AML-193 (cell line): ENCODE measurements at places on chromosomes 2 and 18.

GRCh38 chr2:85811180-85812093 lies 57.6 kb downstream of the ATOH8 start:
- no peak for DNase-seq

DNA sequence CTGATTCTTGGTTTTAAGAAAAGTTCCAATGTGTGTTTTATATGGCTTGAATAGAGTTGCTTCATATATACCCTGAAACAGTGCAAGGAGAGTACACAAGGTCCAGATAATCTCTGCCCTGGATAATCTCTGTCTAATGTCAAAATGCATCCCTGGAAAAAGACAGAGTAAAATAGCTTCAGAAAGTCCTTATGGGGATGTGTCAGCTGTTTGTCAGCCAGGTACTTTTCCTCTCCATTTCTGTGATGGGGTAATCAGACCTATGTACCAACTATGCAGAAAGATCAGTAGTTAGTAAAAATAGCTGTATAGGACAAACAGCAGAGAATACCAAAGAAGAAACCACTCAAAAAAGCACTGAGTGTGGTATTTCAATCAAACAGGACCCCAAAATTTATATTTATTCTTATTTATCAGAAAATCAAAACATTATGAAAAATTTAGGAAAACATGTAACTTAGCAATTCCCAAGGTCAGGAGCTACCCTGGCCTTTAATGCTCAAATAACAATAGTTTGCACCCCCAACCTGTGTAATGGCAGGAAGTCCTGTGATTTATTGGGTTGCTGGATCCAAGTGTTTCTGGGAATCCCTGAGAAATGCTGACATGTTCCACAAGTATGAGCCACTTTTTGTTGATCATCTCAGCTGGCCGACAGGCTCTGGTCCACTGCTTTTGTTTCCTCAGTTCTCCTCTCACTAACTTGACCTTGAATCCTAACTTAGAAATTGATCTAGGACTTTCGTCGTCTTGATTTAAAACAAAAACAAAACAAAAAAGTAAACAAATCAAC lies 69.6 kb downstream of the MDH1 start:
- DNase-seq: no peak

DNA sequence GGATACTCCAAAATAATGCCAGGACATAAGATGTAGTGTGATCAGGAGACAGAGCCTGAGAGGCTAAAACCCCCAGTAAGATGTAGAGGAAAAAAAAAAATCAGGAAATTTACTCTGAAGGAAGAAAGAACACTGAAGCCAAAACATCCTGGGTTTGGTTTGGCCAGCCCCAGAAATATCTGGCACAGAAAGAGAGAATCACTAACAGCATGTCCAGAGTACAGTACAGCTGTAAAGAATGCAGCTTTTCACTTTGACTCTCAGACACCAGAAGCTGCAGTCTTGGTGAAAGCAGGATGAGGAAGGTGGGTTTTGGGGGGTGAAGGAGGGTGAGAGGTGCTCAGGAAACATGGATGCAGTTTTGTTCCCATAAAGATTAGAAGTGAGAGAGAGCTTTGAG lies 1577.7 kb upstream of the ACVR2A start:
- no peak for DNase-seq

DNA sequence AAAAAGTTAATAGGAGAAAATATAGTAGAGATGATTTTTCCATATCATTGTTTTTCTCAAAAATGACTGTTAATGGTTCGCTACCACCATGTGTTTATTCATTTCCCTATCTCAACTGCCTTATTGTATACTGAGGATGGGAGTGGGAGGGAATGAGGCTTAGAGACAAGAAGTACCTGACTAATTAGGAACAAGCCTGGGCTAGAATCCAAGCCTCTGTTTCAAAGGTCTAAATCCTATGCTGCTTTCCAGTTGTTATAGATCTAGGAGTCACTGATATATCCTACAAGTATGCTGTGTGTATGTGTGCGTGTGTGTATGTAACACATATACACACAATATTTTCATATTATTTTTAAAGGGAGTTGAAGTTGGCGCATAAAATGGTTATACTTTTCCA lies 465.9 kb downstream of the EPHA4 start:
- no peak for DNase-seq

DNA sequence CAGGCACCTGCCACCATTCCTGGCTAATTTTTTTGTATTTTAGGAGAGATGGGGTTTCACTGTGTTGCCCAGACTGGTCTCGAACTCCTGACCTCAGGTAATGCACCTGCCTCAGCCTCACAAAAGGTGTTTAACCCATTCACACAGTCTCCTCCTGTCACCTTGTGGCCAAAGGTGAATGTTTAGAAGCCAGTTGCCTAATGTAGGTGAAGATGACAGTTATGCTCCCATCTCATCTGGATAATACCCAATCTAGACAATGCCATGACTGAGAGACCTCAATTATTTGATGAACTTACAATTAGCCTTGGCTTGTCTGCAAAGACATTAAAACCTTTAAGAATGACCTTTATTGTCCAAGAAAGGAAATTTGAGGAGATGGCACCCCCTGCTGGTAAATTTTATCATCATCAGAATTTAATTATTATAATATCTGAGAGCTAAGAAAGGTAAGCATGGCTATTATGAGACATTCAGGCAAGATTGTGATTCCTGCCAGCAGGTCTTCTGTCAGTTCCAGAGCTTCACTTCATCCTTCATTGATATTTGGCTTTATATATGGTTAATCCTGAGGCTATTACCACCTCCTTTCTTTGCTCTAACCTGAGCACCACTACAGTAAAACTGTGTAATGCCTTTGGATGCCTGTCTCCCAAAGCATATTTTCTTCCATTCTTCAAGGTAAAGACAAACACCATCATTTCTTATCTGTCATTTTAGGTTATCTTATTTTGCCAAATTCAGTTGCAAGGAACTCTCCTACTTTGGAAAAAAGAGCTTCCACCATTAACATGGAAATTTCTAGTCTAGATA lies 117.6 kb downstream of the FAM124B start:
- peak; percentile 23 for DNase-seq

DNA sequence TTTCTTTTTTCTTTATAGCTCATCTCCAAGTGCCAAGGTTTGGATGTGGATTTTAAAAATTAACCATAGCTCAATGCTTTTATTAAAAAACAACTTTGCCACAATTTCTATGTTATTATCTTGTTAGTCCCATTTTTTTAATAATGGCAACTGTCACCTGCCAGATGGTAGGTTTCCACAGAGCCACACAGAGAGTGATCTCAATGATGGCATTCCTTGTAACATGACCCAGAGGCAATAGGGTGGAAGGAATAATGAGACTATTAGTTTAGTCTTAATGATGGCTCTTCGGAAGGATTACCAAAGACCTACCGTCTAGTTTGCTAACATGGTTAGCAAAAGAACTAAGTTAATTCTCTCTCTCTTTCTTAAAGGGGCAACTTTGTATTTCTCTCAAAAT lies 64.0 kb downstream of the REL start:
- no peak for DNase-seq

- no peak for DNase-seq
Measured at GRCh38 chr2:240500561-240501423, 57.0 kb downstream of the ANKMY1 start.

GRCh38 chr2:156437272-156437930 lies 1.2 kb downstream of the GPD2 start:
- peak; percentile 75 for DNase-seq

DNA sequence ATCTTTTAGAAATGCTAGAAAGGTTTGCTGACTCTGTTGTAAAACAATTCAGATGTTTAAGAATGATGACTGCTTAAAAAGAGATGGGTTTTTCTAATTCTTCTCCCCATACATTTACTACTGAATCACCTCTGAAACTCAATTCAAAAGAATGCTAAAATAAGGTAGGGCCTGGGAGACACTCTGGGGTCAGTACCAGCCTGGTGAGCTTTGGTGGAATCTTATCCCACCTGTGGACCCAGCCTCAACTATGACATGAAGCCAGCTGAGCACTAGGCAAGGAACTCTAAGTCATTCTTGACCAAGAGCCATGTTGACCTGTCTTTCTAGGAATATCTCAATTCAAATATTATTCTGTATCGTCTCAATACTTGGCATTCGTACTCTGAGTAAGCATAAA lies 44.3 kb downstream of the IWS1 start:
- no peak for DNase-seq

DNA sequence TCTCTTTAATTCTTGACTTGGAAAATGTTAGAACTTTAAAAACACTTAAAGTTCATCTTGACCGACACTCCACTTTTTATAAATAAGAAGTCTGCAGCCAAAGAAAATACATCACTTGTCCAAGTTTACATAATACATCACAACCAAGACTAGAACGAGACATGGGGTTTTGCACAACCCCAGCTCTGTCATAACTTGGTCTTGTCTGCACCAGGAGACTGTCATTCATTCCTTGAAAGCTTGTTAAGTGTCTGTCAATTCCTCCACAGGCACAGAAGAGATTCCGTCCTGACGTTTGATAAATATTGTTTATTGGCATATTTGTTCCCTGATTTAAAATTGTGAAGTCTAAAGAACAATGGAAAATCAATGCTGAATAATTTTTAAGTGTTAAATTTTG lies 139.5 kb upstream of the SETBP1 start:
- DNase-seq: no peak

GRCh38 chr18:21448299-21448698 lies 152.2 kb downstream of the ESCO1 start:
- DNase-seq: no peak

- DNase-seq: no peak
Measured at GRCh38 chr2:172985139-172985892, 90.3 kb upstream of the MAP3K20 start.

GRCh38 chr2:61639721-61640120 lies 101.6 kb upstream of the XPO1 start:
- DNase-seq: no peak

- DNase-seq: no peak
Measured at GRCh38 chr2:149204686-149205085, 125.7 kb upstream of the LYPD6 start.

DNA sequence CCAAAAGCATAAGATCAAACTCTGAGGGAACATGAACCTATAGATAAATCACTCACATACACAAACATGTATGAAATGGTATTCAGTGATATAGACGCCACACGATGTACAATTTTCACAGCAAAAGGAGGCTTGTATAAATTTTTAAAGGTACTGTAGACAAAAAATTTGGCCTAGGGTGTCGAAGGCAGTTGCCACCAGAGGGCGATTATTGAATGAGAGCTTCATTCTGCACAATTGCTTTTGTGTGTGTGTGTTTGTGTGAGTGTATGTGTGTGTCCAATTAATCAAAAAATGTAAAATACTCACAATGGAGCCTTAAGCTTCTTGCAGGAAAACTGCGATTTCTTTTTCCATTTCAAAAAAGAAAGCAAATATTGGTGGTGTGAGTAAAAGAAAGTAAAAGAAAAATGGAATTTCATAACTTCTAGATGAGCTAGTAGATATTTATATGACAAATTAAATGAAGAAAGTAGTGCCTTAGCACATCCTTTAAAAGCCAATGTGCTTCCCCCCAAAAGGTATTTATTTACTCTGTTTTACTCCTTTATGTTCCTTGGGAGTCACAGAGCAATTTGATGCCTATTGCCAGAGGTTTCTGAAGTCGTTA lies 800.1 kb downstream of the SATB2 start:
- DNase-seq: peak; percentile 0

DNA sequence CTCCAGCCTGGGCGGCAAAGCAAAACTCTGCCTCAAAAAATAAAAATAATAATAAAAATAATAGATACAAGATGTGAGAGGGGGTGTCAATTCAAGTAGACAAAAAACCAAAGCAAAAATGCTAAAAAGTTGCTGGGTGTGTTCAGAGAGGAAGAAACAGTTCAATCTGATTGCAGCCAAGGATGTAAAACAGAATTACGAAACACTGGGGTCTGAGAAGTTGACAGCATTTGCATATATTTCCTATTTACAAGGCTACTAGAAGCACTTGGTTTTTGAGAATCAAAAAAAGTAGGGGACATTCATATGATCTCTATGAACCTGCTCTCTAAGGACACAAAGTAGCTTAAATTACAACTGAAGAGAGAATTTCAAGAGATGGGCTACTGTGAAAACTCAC lies 7.6 kb downstream of the TRIP12 start:
- DNase-seq: peak; percentile 69

DNA sequence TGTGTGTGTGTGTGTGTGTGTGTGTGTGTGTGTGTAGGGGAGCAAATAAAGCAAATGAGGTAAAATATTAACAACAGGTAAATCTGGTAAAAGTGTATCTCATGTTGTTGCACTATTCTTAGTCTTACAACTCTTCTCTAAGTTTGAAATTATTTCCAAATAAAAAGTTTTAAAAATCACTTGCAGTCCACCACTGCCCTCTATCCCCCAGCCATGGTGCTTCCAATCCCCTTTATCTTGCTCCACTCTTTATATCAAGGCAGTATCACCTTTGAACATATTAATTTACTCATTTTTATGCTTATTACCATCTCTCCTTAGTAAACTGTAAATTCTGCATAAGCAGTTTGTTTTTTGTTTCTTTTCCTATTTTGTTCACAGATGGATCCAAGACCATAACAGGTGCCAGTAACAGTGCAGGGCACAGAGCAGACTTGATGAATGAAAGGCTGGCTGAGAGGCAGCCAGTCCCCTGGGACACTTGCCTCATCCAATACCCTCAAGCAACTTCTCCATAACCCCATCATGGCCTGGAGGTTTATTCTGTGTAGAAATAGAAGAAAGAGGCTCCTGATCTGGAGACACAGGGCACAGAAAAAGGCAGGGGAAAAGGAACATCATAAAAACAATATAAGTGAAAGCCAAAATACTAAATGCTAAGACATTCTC lies 67.6 kb downstream of the LDAH start:
- DNase-seq: no peak

DNA sequence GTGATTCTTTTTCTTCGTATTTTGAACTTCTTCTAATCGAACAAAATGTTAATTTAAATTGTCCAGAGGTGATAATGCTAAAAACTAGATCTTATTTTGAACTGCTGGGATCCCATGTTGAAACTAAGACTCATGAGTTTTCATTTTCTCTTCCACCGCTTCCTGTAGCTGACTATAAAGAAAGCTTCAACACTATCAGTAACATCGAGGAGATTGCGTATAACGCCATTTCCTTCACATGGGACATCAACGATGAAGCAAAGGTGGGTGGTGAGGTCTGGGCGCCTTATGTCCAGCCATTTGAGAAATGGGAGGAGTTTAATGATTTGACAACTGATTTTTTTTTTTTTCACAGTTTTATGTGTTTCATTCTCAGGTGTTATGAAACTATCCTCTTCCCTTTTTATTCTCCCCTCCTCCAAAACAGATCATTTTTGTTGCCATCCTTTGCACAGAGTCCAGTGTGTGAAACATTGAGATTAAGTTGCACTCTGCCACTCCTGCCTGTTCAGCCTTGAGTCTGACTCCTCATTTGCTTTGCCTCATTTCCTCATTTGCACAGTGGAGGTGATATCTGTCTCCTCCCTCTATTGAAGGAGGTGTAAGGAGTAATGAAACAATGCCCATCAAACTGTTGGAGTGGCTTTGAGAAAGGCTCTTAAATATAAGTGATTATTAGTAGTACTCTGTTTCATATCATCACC lies 13.8 kb downstream of the GRHL1 start:
- no peak for DNase-seq

DNA sequence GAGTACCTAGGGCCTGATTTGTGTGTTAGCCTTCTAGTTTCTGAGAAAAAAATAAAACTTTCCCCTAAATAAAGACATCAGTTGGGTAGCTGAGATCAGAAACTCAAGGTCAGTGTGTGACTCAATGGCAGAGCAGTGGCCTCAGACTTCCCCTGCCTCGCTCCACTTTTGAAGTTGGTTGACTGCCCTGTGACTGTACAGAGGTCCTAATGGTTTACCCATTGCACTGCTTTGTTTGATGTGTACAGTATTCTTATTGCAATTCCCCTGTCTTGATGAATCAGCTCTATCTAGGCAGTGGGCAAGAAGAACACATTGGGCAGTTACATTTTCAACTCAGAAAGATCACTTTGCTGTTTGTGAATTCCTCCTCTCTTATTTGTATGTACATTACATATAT lies 315.7 kb downstream of the KCNS3 start:
- DNase-seq: no peak

GRCh38 chr18:62938006-62938405 lies 222.7 kb downstream of the PHLPP1 start:
- no peak for DNase-seq
